ENCODE measurements at places on chromosomes 13 and 19. TPM values are rescaled to one million over a fixed set of nuclear protein-coding genes. Genes with fewer than 3 reads are reported as not detected.

The ZBTB32 gene
- not detected for total RNA-seq

The CYP2B6 gene
- total RNA-seq, result not detected

The EHD2 gene
- 121 TPM for total RNA-seq

The HAUS5 gene
- 16.6 TPM for total RNA-seq

The HSH2D gene
- total RNA-seq, result not detected

The TPTE2 gene
- total RNA-seq, result not detected

The TICAM1 gene
- 9.8 TPM for total RNA-seq

The NDUFA3 gene
- total RNA-seq, result 230 TPM

The ACER1 gene
- total RNA-seq, result not detected

The KLF12 gene
- total RNA-seq, result 2.6 TPM

The LGALS14 gene
- not detected for total RNA-seq

The CCNA1 gene
- total RNA-seq, result 0.31 TPM

The TMPRSS9 gene
- not detected for total RNA-seq

The DCT gene
- not detected for total RNA-seq

The KXD1 gene
- total RNA-seq, result 100 TPM

The ZNF763 gene
- total RNA-seq, result not detected

The IRS2 gene
- 18.2 TPM for total RNA-seq

The PABPC3 gene
- 0.14 TPM for total RNA-seq

The ZNF681 gene
- total RNA-seq, result not detected

The ZNF816 gene
- not detected for total RNA-seq

The MAP4K1 gene
- 0.54 TPM for total RNA-seq

The AKAP11 gene
- total RNA-seq, result 2.5 TPM

The PNMA8B gene
- total RNA-seq, result not detected

The ZNF574 gene
- 39.3 TPM for total RNA-seq

The CLEC17A gene
- total RNA-seq, result not detected

The KIR2DL4 gene
- not detected for total RNA-seq

The SELENOV gene
- total RNA-seq, result not detected

The OR7C1 gene
- total RNA-seq, result not detected

The MZT1 gene
- 10.5 TPM for total RNA-seq

The MEDAG gene
- total RNA-seq, result 0.23 TPM

The LILRB2 gene
- total RNA-seq, result not detected
